Nucleus accumbens (tissue), 56 donors: ENCODE measurements at places on chromosomes 16 and 17.

DNA sequence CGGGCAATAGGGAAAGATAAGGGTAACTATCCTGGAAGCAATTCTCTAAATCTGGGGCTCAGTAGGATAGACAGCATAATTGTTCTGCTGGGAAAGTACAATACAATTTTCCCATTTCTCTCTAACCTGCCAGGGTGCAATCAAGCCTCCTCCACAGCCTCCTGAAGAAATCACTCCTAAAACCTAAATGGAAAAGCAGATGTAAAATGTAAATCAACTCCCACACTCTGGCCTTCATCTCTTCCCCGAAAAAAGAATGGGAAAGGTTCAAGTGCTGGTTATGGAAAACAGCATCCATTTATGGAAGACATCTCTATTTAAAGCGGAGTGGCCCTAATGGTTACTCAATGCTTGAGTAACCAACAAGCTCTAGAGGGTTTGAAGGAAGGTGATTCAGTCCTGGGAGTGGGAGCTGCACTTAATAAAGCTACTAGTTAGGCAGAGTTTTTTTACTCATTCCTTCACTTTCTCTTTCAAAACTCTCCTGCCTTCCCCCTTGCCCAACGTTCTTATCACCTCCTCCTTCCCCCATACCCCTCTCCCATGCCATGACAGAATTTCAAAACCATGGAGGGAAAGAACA lies 5.1 kb downstream of the MMD start:
- no peak for DNase-seq

- no peak for DNase-seq
Measured at GRCh38 chr16:28880589-28880915, 2.3 kb downstream of the ATP2A1 start.

DNA sequence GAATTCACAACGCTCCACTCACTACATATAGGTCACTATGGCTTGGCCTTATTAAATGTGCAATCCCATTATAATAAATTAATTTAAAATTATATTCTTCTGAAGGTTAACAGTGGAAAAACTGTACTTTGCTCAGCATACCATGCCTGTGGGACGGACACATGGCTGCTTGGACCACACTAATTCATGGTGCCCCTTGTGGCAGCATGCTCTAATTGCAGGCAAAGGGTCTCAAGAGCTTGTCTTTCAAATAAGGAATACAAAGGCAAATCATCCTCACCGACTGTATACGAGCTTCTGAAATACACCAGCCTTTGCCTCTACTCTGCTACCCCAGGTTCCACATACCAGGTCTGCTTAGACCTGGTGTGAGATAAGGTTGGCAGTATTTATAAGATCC lies 11.7 kb downstream of the SMPD3 start:
- no peak for DNase-seq

DNA sequence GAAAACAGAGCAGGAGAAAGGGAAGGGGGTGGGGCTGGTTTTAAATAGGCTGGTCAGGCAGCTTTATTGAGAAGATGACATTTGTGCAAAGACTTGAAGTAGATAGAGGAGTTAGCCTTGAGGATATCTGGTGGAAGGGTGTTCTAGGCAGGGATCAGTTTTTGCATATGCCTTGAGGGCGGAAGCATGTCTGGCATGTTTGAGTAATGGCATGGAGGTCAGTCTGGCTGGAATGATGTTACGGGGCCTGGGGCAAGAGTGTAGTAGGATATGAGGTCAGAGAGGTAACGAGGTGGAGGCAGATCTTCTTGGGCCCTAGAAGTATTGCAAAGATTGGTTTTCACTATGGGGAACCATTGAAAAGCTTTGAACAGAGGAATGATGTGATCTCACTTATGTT lies 4.8 kb downstream of the RABEP1 start:
- no peak for DNase-seq

GRCh38 chr16:15613676-15614075 lies 29.3 kb downstream of the MARF1 start:
- DNase-seq, result no peak

DNA sequence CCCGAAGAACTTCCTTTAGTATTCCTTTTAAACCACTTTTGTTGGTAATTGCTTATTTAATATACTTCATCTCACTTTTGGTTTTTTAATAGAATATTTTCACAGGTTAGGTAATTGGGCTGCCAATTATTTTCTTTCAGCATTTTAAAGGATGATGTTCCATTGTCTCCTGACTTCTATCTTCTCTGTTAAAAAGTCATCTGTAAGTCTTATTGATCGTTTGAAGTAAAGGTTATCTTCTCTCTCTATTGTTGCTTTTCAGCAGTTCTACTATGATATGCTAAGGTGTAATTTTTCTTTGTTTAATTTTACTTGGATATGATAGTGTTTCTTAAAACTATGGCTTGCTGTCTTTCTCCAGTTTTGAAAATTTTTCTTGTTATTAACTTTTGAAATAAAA lies 307.5 kb downstream of the MAP2K4 start:
- no peak for DNase-seq

- DNase-seq, result no peak
Measured at GRCh38 chr16:68917541-68917940, 74.2 kb downstream of the TANGO6 start.

DNA sequence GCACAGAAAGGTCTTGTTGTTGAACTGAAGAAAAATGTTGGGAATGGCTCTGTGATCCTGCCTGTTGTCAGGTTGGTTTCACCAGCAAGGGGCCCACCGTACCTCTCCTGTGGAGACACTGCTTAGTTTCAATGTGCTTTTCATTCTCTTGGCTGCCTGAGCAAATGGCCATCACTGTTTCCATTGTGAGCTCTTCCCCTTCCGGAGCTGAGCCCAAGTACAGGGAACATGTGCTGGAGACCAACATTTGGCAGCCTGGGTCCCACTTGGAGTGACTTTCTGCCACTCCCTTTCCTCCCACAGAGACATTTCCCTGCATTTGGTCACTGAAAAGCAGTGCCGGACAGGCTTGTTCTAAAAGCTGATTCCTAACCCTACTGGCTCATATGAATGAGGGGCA lies 23.1 kb downstream of the GABARAPL2 start:
- DNase-seq, result no peak

- no peak for DNase-seq
Measured at GRCh38 chr16:73213732-73214455, 166.0 kb upstream of the ZFHX3 start.

DNA sequence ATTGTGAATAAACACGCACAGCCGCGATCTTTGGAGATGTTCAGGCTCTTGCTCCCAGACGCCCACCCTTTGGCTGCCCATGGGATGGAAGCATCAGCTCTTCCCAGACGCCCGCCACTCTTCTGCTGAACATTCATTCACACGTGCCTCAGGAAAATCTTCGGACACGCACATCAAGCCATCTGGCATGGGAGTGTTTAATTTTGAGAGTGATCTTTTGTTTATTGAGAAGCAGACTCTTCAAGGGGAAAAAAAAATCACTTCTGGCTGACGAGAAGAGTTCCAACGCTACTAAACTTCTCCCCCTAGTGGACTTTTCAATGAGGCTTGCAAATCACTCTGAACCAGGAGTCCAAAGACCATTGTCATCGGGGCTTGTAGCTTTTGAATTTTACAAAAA lies 62.0 kb upstream of the NUDT7 start:
- no peak for DNase-seq

DNA sequence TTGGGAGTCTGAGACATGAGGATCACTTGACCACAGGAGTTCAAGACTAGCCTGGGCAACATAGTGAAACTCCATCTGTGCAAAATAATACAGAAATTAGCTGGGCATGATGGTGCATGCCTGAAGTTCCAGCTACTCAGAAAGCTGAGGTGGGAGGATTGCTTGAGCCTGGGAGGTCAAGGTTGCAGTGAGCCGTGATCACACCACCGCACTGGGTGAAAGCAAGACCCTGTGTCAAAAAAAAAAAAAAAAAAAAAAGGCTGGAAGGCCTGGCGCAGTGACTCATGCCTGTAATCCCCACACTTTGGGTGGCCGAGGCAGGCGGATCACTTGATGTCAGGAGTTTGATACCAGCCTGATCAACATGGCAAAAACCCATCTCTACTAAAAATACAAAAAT lies 8.1 kb downstream of the UBN1 start:
- DNase-seq, result no peak
